ENCODE measurements at places on chromosomes 13 and 19.

DNA sequence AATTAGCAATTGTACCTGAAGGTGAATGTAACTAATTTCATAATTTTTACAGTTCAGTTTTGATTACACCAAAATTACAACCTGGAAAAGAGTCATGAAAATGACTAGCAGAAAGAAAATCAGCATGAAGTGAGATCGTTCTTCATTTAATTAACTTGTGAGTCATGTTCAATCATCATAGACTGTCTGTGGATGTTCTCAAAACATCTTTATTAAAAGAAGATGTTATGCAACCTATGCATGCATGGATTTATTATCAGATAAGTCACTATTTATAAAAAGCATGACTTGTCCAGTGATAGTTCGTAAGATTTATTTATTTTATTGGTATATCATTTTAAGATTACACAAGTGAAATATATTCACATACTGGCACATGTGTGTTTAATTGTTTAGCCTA, 245.9 kb downstream of the ITGBL1 start:
- DNase-seq = peak; percentile 23

DNA sequence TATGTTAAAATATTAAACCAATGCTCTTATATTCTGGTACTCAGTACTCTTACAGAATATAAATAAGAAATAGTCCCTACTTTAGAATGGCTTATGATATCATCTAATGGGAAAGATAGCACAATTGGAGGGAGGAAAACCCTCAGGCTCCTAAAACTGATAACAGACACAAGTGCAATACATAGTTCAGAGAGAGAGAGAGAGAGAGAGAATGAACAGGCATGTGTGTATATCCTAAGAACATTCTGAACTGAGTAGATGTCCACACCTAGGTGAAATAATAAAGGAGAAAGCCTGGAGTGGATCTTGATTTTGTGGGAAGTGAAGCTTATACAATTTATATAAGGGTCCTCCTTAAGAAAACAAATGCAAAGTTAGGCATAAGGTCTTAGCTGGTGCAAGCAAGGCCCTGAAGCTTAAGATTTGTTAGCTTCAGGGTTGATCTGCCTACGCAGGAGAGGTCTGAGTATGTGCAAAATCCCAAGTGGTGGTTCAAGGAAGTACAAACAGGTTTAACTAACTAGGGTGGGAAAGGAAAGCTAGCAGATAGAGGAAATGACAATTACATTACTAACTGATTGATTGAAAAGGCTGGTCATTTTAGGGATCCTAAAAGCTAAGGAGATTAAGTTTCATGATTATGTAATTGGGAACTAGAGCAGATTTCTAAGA, 53.3 kb downstream of the SOX21 start:
- no peak for DNase-seq

DNA sequence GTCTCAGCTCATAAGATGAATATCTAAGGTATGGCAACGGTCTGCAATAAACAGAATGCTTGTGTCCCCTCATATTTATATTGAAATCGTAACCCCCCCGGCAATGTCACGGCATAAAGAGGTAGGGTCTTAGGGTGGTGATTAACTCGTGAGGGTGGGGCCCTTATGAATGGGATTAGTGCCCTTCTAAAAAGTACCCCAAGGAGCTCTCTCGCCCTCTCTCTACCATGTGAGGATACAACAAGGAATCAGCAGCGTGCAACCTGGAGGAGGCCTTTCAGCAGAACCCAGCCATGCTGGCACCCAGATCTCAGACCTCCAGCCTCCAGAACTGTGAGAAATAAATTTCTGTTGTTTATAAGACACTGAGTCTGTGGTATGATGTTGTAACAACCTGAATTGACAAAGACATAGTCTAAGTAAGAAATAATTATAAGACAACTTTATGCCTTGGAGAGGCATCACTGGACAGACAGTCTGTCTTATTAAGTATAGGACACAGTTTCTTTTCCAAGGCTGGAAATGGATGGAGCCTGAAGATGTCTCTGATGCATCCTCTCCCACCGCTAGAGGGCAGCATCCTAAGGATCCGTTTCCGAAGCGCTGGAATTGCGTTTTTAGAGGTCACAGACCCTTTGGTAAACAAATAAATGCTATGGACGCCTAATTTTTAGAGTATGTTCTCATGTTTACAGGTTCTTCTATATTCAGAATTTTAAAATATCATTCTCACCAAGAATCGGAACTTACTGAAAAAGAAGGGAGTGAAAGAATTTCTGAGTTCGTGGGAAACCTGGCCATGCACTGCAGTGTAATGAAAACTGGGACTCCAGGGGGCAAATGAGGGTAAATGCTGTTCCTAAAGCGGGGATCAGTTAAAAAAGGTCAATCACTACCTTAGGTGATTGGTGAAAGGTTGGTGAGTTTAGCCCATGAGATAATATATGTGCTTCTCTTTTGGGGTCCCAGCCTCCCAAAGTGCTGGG, 13.3 kb upstream of the LEUTX start:
- peak; percentile 29 for DNase-seq

DNA sequence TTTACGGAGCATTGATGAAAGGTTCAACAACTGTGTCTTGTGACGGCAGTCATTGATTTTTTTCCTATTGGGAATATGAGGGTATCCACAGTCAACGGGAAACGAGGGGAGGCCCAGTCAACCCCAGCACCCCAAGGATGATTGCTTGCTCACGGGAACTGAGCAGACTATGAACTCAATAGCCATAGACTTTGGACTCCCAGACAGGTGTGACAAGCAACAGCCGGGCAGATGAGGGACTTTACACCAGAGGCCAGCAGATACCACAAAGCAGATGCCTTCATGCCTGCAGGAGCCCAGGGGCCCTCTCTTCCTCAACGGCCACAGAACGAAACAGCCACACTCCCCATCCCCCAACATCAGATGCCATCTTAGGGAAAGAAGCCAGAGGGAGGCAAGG, 80.3 kb upstream of the FLT1 start:
- no peak for DNase-seq

DNA sequence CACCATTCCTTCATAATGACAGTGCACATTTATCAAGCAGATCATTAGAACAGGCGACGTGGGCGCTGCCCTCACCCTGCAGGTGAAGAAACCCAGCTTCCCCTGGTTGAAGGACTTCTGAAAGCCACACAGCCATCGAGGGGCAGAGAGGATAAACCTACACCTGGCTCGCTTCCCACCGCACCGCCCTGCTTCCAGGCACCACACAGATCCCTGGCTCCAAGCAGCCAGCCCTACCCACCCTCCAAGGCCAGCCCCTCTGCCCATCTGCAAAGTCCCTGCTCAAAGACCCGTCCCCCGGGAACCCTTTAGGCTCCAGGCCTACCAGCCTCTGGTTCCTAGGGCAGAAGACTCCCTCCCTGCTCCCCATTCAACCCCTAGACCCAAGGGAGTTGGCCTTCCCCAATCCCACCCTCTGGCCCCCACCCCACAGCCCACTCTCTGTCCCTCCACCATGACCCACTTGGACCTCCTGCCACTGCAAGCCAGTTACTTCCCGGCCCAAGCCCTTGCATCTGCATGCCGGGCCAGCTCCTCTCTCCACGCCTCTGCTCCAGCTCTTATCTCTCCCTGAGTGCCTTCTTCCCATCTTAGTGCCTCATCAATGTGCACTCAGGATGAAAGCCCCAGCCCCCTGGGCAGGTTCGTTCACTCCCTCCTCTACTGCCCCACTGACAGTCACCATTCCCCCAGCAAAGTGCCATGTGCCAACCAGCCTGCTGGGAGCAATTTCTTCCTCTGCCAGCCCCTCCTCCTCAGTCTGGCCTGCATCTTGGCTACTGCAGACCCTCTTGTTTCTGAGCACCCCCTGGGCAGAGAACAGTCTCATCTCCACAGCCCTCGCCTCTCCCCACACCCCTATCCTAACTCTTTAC, 28.0 kb downstream of the PEPD start:
- peak; percentile 35 for DNase-seq

GRCh38 chr19:18097217-18097992, at the start of gene MAST3:
Gene MAST3, plus strand, starts transcription at chr19:18097778. Its CDS starts 15 bp downstream, at chr19:18097793.
- peak; percentile 100 for DNase-seq

DNA sequence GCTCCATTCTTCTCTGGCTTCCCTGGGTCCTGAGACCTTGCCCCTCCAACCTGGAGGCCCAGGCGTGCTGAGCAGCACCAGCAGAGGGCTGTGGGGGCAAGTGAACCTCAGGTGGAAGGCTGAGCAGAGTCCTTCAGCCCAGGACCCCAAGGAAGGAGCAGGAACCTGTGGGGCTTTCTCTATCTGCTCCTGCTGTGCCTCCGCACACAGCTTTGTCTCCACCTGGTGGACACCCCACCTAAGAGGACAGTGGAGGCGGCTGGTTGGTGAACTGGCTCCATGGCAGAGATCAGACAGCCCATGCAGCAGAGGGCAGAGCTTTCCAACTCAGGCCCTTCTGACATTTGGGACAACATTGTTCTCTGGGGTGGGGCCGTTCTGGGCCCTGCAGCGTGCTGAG, 19.7 kb downstream of the ZFR2 start:
- peak; percentile 57 for DNase-seq

GRCh38 chr13:99154064-99154463, 46.6 kb upstream of the UBAC2 start:
- no peak for DNase-seq

GRCh38 chr19:35577918-35578317, 8.1 kb upstream of the PMIS2 start:
- DNase-seq = no peak

DNA sequence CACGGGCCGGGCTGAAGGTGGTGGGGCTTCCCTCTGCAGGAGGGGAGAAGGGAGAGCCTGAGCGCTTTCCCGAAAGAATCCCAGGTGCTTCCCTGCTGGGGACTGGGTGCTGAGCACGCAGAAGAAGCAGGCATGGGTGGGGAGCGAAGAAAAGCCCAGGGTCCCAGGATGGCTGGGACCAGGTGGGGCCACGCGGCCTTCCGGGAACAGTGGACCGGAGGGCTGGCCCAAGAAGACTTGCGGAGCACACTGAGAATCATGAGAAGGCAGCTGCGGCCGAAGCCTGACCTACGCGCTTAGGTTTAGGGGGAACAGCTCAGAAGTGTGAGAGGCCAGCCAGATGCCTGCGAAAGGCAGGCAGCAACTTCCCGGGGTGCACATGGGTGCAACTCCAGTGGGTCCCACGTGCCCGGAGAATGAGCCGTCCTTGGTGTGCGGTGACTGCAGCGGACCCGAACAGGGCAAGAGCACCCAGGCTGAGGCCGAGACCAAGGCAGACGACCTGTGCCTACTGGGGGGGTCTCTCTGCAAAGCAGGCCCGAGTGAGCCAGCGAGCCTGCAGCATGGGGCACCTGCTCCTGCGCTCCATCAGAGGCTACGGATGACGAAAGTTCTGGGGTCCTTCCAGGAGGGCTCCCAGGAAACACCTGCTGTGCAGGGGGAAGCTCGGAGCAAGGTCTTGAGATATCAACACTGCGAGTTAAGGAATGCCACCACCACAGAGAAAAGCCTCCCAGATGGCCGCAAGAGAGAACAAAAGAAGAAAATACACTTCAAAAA, 52.4 kb downstream of the MLLT1 start:
- peak; percentile 30 for DNase-seq

DNA sequence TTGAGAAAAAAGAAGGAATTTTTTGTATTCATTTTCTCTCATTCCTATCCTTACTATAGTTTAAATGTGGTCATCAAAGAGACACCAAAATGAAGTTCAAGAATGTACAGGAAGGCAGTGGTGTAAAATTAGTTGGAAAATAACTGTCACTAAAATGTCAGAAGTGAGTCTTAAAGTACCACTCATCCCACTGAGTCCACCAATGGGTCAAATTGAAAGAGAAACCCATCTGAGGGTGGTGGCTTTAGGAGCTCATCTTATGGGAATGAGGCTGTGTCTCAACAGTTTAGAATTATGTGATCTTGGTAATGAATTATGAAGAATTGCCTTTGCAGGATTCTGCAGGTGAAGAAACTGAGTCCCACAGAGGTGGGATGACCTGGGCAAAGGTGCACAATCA, 403.5 kb downstream of the FGF9 start:
- no peak for DNase-seq

GRCh38 chr19:14650161-14650560, 24.5 kb downstream of the ADGRE3 start:
- no peak for DNase-seq

All from SK-N-SH (cell line).